Astrocyte of the spinal cord (primary cell): ENCODE measurements at places on chromosomes 5 and 9.

DNA sequence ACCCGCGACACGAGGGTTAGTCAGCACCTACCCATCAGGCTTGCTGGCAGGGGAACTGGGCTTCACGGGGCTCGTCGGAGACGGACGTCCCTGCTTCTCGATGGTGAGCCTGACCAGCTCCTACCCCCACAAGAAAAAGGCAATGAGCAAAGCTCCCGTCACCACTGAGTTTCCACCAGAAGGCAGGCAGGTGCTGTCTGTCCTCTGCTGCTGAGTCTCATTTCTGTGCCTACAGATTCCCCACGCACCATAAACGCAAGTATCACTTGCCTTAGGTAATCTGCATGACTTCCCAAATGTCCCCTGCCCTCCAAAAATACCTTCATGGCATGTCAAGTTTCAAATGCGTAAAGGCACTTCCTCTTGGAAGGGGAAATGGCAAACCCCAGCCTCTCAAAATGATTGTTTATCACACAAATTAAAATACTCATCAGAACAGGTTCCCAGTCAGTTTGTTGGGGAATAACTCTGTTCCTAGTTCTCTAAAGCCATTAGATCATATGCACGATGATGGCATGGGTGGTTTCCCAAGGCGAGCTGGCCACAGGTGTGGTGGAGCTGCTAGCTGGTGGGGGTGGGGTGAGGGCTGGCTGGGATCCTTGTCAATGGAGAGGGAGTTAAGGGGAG, 85.0 kb downstream of the PRRT1B start:
- no peak for DNase-seq

- DNase-seq: peak; percentile 66
These were observed 30.9 kb downstream of the CXXC5 start for GRCh38 chr5:139678751-139679750.

DNA sequence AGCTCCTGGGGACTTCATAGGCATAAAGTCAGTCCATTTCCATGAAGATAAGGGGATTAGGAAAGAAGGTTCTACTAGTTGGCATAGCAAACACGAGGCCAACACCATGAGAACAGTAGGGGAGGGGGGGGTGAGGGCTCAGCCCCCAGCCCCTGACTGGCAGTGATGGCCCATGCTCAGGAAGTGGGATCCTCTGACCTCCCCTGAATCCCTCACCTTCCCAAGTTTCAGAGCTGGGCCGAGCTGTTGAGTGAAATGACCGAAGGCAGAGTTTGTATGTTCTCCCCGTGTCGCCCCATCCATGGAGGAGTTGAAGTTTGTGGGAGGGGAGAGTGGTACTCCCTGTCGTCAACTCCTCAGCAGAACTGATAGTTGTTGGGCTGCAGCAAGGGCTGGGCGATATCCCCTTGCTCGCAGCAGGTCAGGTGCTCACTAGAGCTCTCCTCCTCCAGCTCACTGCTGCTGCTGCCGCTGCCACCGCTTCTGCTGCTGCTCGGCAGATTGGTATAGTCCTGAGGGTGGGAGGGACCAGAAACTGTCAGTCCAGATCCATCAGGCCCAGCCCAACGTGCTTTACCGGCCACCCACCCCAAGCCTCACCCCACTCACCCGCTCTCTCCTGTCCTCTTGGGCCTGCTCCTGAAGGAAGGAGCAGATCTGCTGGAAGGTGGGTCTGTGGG, 32.5 kb downstream of the CSF1R start:
- no peak for DNase-seq

- DNase-seq: no peak
These were observed 83.3 kb downstream of the ZNF354C start for GRCh38 chr5:179143446-179143845.
